ENCODE measurements at places on chromosomes 11 and 22.
A peak's percentile ranks its signal among the peaks of the same experiment; 100 is the strongest.

DNA sequence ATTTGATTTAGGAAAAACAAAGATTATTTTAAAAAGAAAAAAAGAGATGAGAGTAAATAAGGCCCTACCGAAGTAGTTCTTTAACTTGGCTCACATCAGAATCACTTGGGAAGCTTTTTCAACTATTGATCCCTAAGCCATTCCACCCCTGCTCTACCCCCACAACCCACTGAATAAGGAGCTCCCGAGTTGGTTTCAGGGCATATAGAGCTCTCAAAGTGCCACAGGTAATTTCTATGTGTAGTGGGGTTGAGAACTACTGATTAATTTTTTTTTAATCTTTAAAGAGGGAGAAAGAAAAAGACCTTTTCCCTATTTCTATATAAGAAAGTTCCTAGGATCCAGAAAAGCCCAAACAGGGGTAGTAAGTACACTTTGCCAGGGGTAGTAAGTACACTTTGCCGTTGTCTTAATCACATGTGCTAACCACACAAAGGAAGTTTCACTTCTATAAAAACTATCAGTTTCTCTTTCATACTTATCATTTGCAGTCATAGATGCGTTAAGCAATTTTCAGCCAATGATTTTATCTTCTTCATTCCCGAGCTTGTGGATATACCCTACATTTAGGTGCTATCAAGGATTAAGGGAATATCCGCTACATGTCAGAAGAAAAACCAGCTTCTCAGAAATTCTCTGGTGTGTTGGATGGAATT lies 108.4 kb upstream of the ZC3H12C start:
- H3K4me1 ChIP-seq = peaks cover 16% of the 10 kb centered on the region
- DNase-seq = no peak
- peaks cover 5% of the 10 kb centered on the region for H3K27me3 ChIP-seq
- no peak overlapping the region for H3K27ac ChIP-seq
- no peak overlapping the region for H3K4me3 ChIP-seq

GRCh38 chr11:34830648-34831047 lies 85.5 kb downstream of the APIP start:
- no peaks in the 10 kb centered on the region for H3K4me1 ChIP-seq
- no peak for DNase-seq
- no peak overlapping the region for H3K4me3 ChIP-seq
- H3K36me3 ChIP-seq = no peaks in the 10 kb centered on the region
- H3K27ac ChIP-seq = no peak overlapping the region

DNA sequence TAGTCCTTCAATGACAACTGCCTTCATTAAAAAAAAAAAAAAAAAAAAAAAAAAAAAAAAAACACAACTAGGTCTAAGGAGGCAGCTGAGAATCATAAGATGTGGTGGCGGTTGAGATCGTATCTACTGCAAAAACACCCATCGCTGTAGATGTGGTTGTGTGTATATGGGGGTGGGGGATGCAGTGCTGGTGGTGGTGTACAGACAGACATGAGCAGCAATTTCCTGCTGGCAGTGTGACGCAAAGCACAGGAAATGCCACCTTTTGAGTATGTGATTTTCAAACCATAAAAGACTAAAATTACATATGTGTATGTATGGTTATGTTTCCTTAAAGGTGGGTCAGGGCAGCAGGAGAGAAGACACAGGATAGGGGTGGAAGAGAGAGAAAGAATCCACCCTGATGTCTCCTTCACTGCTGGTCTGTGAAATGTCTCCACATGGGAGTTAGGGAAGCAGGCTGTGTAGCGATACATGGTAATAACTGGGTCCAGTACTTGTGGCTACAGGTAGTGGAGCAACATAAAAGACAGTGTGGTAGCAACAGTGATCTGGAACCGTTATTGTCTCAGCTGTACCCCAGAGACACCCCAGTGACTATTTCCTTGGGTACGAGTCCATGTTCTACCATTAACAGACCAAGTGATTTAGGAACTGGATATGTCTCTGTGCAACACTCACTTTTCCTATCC lies 57.9 kb downstream of the SYTL2 start:
- peak overlapping the region; percentile 94 for H3K27ac ChIP-seq
- peaks cover 91% of the 10 kb centered on the region for H3K4me1 ChIP-seq
- H3K4me3 ChIP-seq = peak overlapping the region; percentile 47
- no peaks in the 10 kb centered on the region for H3K27me3 ChIP-seq
- DNase-seq = peak; percentile 90

DNA sequence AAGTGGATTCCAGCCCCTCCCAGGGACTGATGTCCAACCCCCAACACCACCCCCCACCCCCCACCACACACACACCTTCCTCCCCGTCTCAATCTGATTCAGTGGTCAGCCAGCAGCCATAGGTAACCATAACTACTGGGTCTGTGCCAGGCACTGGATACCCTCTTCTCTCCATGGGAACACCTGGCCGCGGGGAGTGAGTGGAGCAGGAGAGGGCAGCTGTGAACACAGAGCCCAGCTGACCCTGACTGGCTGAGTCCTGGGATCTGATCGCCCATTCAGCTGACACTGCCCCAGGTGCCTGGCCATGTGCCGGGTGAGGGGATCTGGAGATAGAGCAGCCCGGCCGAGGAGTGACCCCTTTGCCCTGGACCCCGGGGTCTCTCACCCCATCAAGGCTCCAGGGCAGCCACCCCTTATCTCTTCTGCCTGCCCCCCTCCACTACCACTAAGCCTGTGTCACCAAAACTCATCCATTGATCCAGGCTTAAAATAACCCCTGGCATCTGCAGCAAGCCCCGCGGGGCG lies 2.6 kb upstream of the SHISA8 start:
- H3K27ac ChIP-seq = no peak overlapping the region
- peaks cover 24% of the 10 kb centered on the region for H3K4me1 ChIP-seq
- no peak overlapping the region for H3K4me3 ChIP-seq

- H3K4me3 ChIP-seq = no peak overlapping the region
- no peaks in the 10 kb centered on the region for H3K36me3 ChIP-seq
- no peak overlapping the region for H3K27ac ChIP-seq
These were observed 41.1 kb downstream of the OSBPL5 start for GRCh38 chr11:3123761-3124733.

- peaks cover 15% of the 10 kb centered on the region for H3K4me1 ChIP-seq
- H3K27ac ChIP-seq = peak within 1 kb of the TSS; percentile 9
- peak; percentile 87 for DNase-seq
- no peaks in the 10 kb centered on the region for H3K27me3 ChIP-seq
- H3K4me3 ChIP-seq = peak within 1 kb of the TSS; percentile 73
These were observed at the start of gene RNF215 for GRCh38 chr22:30386960-30387827. TSS of gene RNF215 (minus strand) at chr22:30387411. CDS start at chr22:30387313, 98 bp downstream.

GRCh38 chr22:26968859-26969523 lies 311.6 kb downstream of the MIAT start:
- H3K27ac ChIP-seq = no peak overlapping the region
- peaks cover 5% of the 10 kb centered on the region for H3K36me3 ChIP-seq
- H3K4me3 ChIP-seq = no peak overlapping the region
- H3K4me1 ChIP-seq = no peaks in the 10 kb centered on the region
- no peak for DNase-seq

DNA sequence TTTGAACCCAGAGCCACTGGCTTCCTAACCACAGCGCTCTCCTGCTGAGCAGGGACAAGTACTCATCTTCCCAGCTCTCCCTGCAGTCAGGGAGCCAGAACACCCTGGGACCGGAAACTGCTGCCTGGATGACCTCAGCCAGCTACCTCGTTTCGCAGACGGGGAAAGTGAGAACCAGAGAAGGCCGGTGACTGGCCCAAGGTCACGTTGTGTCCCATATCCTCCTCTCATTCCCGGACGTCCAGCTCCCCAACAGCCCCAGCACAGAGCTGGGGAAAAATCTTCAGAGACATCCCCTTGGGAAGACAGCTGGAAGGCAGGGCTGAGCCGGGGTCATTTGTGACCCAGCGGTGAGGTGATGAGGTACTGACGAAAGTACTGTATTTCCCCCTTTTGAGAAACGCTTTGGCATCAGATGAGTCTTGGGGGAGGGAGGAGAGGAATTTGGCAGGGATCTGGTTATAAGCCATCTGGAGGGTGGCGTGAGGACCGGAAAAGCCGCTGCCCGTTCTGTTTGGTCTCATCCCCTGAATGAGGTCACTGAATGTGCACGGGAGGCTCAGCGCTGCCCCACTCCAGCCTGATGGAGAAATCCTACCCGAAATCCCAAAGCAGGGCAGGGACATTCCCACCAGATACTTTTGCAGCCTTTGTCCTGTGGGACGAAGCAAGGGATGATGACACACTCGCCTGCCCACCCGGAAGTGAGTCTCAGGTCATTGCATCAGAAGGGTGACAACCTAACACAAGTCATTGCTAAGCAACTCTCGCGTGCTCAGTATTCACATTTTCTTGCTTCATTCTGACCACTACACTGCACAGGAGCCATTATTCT lies 41.1 kb downstream of the LIF start:
- peak overlapping the region; percentile 38 for H3K27ac ChIP-seq
- no peak overlapping the region for H3K4me3 ChIP-seq
- no peak for DNase-seq
- no peaks in the 10 kb centered on the region for H3K27me3 ChIP-seq
- no peaks in the 10 kb centered on the region for H3K36me3 ChIP-seq

DNA sequence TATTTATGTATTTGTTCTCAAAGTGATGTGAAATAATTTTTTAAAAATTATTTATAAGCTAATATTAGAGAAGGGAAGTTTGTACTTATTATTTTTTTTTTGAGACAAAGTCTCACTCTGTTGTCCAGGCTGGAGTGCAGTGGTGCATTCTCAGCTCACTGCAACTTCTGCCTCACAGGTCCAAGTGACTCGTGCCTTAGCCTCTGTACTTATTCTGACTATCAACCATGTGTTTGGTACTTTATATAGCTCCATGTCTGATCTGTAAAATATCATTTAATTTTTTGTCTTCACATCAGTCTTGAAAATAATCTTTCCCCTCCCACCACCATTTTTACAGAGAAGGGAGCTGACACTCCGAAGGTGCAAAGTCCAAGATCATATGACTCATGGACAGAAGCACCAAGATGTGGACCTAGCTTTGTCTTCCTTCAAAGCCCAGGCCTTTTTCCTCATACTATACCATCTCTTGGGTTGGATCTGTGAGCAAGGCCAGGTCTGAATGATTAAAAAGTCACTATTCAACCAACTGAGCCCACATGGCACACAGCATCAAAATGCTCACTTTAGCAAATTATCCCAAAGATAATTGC lies 32.4 kb upstream of the EED start:
- peaks cover 62% of the 10 kb centered on the region for H3K4me1 ChIP-seq
- no peak overlapping the region for H3K4me3 ChIP-seq
- no peaks in the 10 kb centered on the region for H3K27me3 ChIP-seq
- DNase-seq = no peak
- no peaks in the 10 kb centered on the region for H3K36me3 ChIP-seq
- peak overlapping the region; percentile 45 for H3K27ac ChIP-seq

All from activated CD4-positive, alpha-beta T cell treated with anti-CD3 and anti-CD28 coated beads for 36 hours (primary cell).